ENCODE measurements at places on chromosomes 5 and 9.

DNA sequence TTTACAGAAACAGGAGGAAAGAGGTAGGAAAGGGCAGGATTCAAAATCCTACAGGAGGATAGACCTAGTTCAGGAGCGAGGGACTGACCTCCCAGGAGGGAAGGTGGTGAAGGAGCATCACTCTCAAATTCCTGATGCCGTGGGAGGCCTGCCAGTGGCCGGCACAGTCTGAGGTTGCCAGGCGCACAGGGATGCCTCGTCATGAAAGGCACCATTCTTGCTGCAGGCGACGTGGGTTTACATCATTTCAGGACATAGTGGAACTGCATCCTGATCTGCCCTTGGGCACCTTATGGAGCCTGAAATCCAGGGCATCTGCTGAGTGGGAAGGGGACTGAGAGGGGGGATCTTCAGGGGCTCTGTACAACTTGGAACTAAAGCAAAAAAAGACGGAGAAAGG is 163.2 kb upstream of the S1PR3 start:
- no peak overlapping the region for H3K27ac ChIP-seq
- no peaks in the 10 kb centered on the region for H3K4me1 ChIP-seq
- DNase-seq, result no peak
- H3K36me3 ChIP-seq, result no peaks in the 10 kb centered on the region

- DNase-seq, result no peak
- H3K36me3 ChIP-seq, result no peaks in the 10 kb centered on the region
- H3K27ac ChIP-seq, result no peak overlapping the region
- H3K4me3 ChIP-seq, result no peak overlapping the region
Measured at GRCh38 chr5:90223756-90224155, 185.8 kb downstream of the CETN3 start.

- no peak overlapping the region for H3K4me3 ChIP-seq
- H3K27ac ChIP-seq, result no peak overlapping the region
- no peaks in the 10 kb centered on the region for H3K27me3 ChIP-seq
Measured at GRCh38 chr9:20044686-20045085, 255.8 kb upstream of the SLC24A2 start.

GRCh38 chr5:143717400-143717799 is 94.6 kb upstream of the HMHB1 start:
- DNase-seq, result no peak
- no peaks in the 10 kb centered on the region for H3K27me3 ChIP-seq
- H3K27ac ChIP-seq, result no peak overlapping the region
- no peaks in the 10 kb centered on the region for H3K4me1 ChIP-seq
- no peaks in the 10 kb centered on the region for H3K36me3 ChIP-seq

GRCh38 chr5:103041071-103041676 is 78.8 kb downstream of the GIN1 start:
- no peak overlapping the region for H3K27ac ChIP-seq
- no peaks in the 10 kb centered on the region for H3K4me1 ChIP-seq
- no peaks in the 10 kb centered on the region for H3K27me3 ChIP-seq
- H3K4me3 ChIP-seq, result no peak overlapping the region
- H3K36me3 ChIP-seq, result no peaks in the 10 kb centered on the region

GRCh38 chr9:8417341-8417740 is 617.8 kb upstream of the DMAC1 start:
- no peaks in the 10 kb centered on the region for H3K36me3 ChIP-seq
- no peak overlapping the region for H3K27ac ChIP-seq
- H3K27me3 ChIP-seq, result no peaks in the 10 kb centered on the region
- H3K4me3 ChIP-seq, result no peak overlapping the region

All from natural killer cell (primary cell).